Panc1 (cell line): ENCODE measurements at places on chromosomes 7 and 10. TPM values are rescaled to one million over a fixed set of nuclear protein-coding genes. Genes with fewer than 3 reads are reported as not detected.

DNA sequence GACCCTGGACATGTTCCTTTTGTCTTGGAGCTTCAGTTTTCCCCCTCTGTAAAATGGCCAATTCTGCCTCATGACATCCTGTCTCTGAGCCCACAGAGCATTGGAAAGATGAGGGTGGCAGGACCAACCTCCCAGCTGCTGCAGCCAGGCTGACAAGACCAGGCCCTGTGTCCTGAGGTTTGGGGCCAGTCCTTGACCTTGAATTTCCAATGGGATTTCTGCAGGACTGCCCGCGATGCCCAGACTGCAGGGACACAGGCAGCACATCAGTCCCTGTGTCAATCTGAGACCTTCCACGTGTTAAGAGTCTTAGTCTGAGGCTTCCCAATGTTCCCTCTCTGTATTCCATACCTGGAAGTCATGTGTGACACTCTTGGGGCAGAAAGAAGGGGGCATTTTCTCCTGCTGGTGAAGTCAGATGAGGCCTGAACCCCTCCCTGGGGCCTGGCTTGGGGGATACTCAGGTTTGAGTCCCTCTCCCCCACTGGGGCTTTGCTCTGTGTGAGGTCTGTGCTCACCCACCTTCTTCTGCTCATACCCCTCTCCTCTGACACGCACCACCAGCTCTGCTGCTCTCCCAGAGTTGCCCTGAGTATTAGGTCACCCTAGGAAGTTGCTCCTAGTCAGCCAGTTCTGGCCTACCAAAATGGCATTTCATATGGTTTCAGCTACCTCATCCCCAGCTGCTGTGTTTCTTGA is 79.2 kb downstream of the ADCY1 start:
- no peak for DNase-seq

DNA sequence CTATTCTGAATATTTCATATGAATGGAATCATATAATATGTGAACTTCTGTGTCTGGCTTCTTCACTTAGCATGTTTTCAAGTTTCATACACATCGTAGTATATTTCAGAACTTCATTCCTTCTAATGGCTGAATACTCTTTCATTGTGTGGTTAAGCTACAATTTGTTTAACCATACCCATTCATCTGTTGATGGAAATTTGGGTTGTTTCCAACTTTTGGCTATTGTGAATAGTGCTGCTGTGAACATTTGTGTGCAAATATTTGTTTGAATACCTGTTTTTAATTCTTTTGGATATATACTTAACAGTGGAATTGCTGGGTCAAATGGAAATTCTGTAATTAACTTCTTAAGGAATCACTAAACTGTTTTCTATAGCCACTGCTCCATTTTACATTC is 86.0 kb upstream of the MDFIC start:
- no peak for DNase-seq

DNA sequence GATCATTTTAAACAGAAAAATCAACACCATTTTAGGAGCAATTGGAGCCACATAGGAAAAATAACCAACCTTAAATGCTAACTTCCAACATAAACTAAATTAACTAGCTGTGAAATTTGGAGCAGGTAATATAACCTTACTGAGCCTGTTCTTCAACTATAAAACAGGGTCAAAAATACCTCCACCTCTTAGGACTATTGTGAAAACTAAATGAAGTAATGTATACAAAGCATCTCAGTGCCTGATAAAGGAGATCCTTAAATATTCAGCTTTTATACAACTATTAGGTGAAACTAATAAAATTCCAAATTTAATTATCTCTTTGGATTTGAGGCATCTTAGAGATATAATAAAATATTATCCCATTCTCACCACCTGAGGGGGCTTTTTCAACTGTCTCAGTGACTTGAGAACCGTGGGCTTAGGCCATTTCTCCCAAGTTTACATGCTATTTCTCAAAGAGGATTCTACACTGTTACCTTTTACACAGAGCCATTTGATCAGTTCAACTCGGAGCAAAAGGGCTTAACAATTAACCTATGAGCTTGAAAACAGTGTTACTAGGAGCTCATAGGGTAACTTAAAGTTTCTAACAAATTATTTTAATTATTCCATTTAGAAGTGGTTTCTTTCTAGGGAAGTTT is 165.0 kb upstream of the ASAH2 start:
- DNase-seq: no peak

GRCh38 chr7:33854178-33854577 is 51.2 kb upstream of the BMPER start:
- no peak for DNase-seq

GRCh38 chr7:380139-380485 is 90.1 kb downstream of the FOXL3 start:
- DNase-seq: no peak

DNA sequence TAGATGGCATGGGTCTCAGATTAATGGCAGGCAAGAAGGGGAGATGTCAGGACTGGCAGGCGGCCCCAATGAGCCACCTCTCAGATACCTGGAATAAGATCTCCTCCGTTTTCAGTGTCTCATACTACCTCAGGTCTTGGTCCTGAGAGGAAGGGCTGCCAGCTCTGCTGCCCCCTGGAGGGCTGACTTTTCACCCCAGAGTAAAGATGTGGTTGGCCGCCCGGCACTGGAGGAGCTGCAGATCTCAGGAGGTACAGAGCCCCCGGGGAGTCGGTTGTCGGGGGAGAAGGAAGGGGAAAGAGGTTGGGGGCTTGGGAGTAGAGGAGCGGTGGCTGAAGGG is 642 bp upstream of the COL13A1 start:
- no peak for DNase-seq

The GTF2I gene
- 305 TPM for total RNA-seq

DNA sequence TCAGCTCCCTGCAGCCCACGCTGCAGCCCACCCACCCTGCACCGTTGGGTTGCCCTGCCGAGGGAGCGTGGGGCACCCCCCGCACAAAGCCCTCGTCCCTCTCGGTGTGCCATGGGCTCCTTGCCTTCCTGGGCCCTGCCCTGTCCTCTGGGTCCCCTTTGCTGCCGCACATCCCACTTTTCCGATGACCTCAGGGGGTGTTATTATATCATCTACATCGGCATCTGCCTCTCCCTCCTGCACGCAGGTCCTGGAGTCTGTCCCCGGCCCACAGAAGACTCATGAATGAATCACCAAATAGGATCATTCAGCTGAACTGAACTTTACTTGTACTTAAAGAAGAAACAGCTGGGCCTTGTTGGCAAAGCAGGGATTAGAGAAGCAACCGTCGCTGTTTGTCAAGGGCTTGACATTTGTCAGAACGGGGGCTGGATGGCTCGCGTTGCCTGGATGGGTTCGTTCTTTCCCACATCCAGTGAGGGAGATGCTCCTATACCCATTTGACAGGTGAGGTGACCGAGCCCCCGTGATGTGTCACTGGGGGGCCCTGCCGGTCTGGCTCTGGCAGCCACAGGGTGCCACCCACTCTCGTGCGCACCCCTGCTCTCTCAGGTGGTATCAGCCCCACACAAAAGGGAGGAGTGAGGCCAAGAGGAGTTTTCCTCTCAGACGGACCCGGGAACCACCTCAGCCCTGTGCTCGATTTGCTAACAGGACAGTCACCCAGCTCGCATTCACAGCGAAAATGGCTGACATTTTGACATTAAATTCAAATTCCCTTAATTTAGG is 58.6 kb upstream of the EBF3 start:
- no peak for DNase-seq

The PHF14 gene
- 85.6 TPM for total RNA-seq

GRCh38 chr10:24556750-24557742 is 166.6 kb downstream of the ARHGAP21 start:
- DNase-seq: peak; percentile 42

GRCh38 chr7:142323706-142324105 is 65.8 kb upstream of the PRSS58 start:
- DNase-seq: no peak

DNA sequence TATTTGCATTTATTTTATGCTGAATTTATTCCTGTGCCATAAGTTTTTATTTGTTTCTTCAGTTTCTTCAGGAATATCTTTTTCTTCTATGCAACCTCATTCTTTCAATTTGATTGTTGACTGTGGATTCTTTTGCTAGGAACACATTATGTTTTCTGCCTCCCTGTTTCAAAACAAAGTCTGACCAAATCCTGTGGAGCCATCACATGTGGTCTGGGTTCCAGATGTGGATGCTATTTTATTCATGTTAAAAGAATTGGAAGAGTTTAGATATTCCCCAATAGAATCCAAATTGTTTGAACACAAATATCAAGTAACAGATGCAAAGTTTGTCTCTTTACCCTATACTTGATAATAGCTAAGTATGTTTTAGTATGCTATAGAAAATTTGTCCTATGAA is 56.8 kb upstream of the LRRC17 start:
- DNase-seq: no peak

DNA sequence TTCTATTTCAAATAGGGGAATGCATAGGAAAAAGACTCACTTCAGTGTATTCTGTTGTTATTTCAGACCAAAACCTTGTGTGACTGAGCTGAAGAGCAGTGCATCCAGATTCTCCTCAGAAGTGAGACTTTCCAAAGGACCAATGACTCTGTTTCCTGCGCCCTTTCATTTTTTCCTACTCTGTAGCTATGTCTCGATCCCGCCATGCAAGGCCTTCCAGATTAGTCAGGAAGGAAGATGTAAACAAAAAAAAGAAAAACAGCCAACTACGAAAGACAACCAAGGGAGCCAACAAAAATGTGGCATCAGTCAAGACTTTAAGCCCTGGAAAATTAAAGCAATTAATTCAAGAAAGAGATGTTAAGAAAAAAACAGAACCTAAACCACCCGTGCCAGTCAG is 12.0 kb downstream of the TET1 start:
- DNase-seq: no peak

GRCh38 chr10:21600804-21601433 is 66.9 kb downstream of the MLLT10 start:
- no peak for DNase-seq

- DNase-seq: no peak
Measured at GRCh38 chr7:98568891-98569290, 48.2 kb upstream of the NPTX2 start.

DNA sequence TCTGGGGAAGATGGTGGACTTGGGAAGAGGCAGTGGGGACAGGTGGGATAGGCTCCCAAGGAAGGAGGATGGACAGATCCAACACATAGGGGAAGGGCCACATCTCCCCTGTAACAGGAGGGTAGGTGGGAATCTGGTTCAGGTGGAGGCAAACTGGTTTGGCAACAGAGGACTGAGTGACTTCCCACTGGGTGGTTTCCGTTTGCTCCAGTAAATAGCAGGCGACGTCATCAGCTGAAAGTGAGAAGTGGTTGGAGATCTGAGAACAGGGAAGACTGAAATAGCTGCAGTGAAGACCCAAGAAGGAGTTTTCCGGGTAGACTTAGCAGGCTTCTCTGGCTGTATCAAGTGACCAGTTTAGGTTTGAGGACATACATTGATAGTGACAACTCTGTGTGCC is 504.4 kb downstream of the GALNT17 start:
- no peak for DNase-seq

DNA sequence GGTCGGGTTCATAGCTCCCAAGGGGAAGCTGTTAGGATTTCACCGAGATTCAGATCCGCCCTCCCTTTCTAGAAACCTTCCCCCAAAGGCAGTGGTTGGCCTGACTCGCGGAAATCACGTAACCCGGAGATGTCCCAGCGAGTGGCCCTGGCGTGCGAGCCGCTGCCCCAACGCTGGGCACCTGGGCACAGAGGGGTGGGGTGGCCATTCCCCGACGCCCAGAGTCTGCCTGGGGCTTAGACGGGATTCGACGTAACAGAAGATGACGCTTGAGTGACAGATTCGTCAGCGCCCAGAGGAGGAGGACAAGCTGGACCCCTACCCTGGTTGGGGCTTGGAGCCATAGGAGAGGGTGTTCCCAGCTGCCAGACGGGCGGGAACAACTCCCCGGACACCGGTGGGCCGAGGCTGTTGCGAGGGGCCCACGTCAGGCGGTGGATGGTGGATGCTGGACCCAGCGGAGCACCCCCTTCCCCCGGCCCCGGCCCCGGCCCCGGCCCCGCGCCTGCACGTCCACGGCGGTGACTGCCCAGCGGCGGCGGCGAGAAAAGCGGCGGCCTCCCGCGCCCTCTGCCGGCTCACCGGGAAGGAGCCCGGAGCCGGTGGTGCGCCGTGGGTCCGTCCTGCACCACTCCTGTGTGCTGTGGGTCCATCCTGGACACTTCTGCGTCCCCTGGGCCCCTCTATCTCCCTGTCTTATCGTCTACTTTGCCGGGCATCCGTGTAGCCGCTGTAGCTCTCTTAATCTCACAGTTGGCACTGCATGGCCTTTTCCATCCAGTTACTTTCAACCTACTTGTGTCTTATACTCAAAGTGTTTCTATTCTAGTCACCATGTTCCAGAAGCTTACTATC is 35.4 kb upstream of the KNDC1 start:
- no peak for DNase-seq

The ZNF138 gene
- 7.6 TPM for total RNA-seq

GRCh38 chr10:114499630-114500190 is 95.4 kb upstream of the AFAP1L2 start:
- no peak for DNase-seq

DNA sequence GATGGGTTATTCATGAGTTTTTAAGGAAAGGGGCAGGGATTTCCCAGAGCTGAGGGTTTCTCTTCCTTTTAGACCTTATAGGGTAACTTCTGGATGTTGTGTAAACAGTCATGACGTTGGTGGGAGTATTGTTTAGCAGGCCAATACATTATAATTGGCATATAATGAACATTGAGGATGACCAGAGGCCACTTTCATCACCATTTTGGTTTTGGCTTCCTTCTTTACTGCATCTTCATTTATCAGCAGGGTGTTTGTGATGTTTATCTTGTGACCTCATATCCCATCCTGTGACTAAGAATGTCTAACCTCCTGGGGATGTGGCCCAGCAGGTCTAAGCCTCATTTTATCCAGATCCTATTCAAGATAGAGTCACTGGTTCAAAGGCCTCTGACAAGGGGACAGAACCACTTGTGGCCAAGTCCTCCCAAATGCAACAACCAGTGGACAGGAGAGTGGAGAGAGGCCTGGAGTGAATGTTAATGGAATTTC is 77.3 kb upstream of the RPA3 start:
- DNase-seq: peak; percentile 64

GRCh38 chr10:120802935-120803334 is 48.2 kb upstream of the WDR11 start:
- no peak for DNase-seq

- DNase-seq: no peak
Measured at GRCh38 chr10:63698787-63699150, 177.6 kb downstream of the REEP3 start.

DNA sequence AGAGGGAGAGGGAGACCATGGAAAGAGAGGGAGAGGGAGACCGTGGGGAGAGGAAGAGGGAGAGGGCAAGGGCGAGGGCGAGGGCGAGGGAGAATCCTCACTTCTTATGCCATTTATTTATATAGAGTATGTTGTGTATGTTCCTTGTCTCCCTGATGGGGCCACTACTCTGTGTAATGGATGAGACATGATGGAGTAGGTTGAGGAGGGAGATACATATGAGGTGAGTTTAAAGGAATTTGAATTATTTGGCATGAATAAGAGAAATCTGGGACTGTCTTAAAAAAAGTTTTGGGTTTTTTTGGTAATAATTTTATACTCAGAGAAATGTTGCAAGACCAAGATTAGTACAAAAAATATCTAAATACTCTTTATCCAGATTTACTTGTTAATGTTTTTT is 20.1 kb downstream of the CCSER2 start:
- no peak for DNase-seq

The CC2D2B gene
- total RNA-seq: 0.21 TPM

DNA sequence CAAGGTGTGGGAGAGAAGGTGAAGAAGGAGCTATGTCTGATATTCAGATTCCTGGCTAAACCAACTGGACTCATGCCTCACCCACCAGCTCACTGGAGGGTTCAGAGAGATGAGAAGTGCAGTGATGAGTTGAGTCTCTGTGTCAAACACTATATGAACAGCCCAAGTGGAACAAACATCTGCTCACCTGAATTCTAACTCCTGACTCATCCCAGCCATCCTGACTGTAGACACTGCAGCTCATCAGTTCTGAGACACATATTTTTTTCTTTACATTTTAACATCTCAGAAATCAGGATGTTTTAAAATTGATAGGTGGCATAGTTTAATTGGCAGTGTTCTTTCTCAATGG is 27.3 kb downstream of the GSDME start:
- no peak for DNase-seq
